ENCODE measurements at places on chromosomes 5 and 9. TPM values are rescaled to one million over a fixed set of nuclear protein-coding genes. Genes with fewer than 3 reads are reported as not detected.
A peak's percentile ranks its signal among the peaks of the same experiment; 100 is the strongest.

SLC23A1 gene
- polyA plus RNA-seq = 4.0 TPM

CDK7 gene
- polyA plus RNA-seq = 63.6 TPM

CTSV gene
- 14.1 TPM for polyA plus RNA-seq

QRFP gene
- polyA plus RNA-seq = not detected

IFNA21 gene
- polyA plus RNA-seq = not detected

MUSK gene
- polyA plus RNA-seq = not detected

HACD4 gene
- 1.8 TPM for polyA plus RNA-seq

PCDHA1 gene
- polyA plus RNA-seq = 0.18 TPM

DBH gene
- polyA plus RNA-seq = not detected

CARTPT gene
- polyA plus RNA-seq = not detected

LRRC19 gene
- polyA plus RNA-seq = not detected

FBP1 gene
- polyA plus RNA-seq = not detected

DNA sequence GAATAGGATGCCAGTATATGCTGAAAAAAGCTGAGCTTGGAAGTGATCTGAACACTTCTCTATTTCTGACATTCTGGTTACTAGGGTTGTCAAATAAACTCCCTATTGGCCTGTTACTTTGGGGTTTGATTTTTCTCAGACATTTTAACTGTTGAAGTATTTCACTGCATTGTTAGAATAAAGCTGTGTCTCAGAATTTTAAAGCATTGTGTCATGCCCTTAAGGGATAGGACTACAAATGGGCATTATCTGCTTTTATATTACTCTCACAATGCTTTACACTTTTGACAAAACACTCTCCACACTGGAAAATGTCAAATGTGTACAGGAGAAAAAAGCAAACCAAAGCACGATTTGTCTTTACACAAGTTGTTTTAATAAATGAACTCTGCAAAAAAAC is 16.8 kb upstream of the GPR21 start:
- no peak for DNase-seq

DNA sequence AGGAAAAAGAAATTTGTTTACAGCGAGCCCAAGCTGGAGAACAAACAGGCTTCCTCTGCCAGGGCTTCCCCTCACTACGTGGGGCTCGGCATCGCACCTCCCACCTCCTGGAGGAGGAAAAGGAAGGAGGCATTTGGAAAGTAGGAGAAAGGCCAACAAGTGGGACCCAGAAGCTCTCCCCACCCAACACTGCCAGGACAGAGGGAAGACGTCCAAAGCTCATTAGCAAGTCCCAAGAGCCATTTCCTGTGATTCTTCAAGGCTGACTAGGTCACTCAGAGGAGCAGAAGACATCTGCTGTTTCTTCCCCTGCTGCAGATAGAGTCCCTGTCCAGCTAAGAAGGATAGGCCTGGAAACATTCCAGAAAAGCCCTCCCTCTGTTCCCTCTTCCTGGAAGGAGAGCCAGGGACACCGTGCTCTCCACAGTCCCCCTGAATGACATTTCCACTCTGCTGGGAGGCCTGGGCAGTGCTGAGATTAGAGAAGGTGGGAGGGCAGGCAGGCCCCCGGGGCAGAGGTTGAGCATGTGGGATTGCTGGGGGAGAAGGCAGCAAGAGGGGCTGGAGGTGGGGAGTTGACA is 57.0 kb upstream of the NEURL1B start:
- no peak for DNase-seq

DNA sequence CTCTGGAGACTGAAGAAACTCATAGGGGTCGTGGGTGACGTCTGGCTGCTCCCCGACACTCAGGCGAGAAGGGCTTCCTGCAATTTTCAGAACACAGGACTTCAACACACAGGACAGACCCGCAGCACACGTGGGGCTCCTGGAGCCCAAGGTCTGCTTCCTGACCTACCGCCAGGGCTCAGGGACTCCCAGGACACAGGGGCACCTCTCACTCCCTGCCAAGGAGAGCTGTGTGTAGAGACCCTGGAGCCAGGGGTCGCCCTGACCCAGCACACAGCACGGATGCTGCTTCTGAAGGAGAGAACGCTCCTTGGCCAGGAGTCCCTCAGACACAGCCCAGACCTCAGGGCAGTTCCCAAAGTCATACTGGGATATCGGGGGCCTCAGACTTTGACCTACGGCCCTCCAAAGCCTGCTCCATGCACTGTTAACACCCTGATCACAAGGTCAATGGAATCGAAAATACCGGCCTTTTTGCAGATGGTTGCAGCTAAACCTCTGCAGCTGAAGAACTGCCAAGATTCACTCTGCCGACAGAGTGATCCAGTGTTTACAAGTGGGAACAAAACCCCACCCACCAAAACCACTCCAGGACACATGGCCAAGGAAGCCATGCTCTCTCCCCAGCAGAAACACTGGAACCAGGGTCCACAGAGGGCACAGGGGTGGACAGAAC is 13.8 kb upstream of the ZDHHC11 start:
- DNase-seq = no peak

- DNase-seq = peak; percentile 81
Observed at GRCh38 chr9:83219154-83219923, 156.4 kb upstream of the RASEF start.

DNA sequence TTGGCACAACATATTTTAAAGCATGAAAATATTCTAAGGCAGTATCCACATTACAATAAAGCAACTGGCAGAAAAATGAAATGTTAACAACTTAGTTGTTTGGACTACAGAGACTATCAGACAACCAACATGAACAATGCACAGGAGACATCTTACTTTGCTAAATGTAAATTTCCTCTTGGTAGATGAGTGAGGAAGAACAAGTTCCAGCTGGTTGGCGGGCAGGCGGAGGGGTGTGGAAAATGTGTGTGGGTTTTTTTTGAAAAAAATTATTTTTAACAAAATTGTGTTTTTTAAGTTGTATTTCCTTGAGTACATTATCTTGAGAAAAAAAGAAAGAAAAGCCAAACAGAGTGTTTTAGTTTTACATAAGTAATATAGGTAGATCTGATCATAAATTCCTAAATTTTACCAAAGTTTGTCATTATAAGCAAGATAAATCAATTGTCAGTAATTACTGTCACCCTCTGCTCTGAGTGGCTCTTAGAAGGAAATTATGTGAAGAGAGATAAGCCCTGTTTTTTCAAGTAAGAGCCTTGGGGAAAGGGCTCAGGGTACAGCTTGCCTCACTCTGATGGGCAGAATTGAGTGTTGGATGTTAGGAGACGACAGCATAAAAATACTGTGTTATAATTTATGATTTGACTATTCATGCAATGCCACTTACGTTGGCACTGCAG is 42.5 kb downstream of the TMEM167A start:
- no peak for DNase-seq

DNA sequence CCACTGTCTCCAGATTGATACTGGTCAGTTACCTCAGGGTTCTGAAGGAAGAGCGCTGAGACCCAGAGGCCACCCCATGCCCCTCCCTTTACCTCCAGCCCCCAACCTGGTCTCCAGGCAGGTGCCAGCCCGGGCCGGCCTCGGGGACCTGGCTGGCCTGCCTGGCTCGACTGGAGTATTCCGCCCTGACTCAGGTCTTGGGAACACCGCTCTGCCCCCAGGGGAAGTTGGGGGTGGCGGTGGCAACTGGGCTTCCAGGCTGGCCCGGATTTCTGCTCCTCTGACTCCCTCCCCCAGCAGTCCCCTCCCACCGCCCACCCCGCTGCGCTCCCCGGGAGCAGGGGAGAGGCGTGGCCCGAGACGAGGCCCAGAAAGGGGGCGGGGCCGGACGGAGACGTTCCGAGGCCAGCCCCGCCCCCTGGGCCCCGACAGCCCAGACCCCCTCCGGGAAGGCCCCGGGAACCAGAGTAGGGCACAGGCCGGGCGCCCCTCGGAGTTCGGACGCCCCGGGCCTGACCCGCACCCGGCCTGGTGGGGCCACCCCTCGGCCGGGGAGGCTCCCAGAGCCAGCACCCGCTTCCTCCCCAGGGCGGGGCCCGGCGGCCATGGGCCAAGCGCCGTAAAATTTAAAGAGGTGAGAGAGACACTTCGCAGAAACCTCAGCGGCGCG is 82.5 kb upstream of the ZBTB43 start:
- peak; percentile 66 for DNase-seq

DNA sequence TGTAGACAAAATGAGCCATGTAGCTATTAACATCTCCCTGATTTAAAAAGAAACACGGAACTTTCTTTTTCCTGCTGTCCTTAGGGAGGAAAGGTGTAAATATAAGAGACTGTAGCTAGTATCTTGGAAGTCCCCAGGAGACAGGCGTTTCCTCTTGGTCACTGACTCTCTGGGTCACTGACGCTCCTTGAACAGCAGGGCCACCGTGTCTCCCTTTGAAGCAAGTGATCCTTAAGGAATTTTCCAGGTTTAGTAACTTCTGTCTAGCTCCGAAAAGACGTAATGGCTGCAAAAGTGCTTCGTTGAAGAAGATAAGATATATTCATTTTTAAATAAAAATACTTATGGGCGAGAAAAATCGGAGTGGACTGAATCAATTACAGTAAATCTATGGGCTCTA is 745 bp upstream of the CLTA start:
- DNase-seq = peak; percentile 28

DNA sequence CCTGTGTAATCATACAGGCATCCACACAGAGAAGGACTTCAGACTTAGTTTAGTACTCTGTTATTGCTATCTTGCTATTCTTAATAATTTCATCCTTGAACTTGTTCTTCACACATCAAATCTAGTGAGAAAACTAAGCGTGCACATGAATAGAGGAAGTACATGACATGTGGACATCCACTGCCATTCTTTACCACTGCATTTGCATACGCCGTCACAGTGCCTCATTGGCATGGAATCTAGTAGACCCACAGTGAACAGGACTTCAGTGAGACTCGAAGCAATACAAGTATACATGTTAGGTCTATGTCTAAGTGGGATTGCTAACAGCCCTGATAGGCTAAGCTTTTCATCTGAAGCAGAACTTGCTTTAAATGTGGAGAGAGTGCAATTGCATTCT is 592.1 kb downstream of the TLE4 start:
- DNase-seq = no peak

GRCh38 chr5:157963761-157964160 is 104.8 kb upstream of the CLINT1 start:
- DNase-seq = no peak

DNA sequence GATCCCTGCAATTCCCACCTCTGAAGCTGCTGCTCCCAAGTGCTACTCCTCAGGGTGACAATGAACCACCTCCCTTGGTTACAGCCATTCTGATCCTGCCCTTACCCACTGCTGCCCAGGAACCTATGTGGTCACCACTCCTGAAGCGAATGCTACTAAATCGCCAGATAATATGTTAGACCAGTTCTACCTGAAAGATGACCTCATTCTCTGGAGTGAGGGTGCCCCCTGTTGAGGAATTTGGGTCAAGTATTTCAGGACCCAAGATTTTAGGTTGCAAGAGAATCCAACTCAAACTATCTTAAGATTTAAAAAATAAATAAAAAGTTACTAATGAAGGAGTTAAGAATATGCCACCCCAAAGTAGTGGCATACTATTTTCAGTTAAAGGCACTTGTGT is 5.8 kb upstream of the SNAPC3 start:
- DNase-seq = no peak

GRCh38 chr5:78908173-78909061 is 76.7 kb downstream of the ARSB start:
- no peak for DNase-seq

DNA sequence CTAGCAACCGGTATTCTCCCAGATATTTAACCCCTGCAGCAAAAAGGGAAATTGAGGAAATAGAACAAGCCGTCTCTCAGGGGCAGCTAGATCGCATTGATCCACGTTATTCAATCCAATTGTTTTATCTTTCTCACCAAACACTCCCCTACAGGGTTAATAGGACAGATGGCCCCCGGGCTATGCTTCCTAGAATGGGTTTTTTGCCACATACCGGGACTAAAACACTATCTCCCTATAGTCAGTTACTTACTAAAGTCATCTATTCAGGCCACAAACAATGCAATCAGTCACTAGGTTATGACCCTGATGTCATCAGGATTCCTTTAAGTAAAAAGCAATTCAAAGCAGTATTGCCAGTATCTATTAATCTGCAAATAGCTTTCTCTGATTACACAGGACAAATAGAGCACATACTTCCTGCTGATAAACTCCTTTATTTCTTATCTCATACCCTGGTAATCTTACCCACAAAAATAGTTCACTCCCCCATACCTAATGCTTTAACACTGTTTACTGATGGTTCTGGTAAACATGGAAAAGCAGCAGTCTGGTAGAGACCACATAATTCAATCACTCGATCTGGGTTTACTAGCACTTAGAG is 159.0 kb downstream of the CPLANE1 start:
- DNase-seq = no peak

- DNase-seq = no peak
Observed at GRCh38 chr9:37438359-37438758, 15.9 kb downstream of the GRHPR start.

- DNase-seq = no peak
Observed at GRCh38 chr9:127973169-127974000, 7.4 kb downstream of the EEIG1 start.

DNA sequence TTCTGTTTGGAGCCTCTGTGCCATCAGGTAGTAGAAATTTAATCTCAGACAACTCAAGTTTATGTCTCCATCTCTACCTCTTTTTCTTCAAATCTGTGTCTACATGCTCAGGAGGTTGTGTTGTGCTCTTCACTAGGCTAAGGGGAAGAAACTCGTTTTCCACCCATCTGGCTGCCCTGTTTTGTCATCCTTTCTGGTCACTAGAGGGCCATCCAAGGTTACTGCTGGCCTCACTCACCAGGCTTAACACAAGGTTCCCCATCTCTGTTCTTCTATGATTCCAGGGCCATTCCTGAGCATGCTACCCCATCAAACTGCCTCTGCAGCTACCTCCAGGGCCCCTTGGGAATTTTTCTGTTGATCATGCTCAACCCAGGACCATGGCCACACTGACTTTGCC is 213.3 kb upstream of the FBXL7 start:
- DNase-seq = no peak

GRCh38 chr5:50320131-50320749 is 120.8 kb downstream of the EMB start:
- DNase-seq = no peak

- DNase-seq = no peak
Observed at GRCh38 chr5:43802119-43802518, 199.1 kb downstream of the NNT start.

DNA sequence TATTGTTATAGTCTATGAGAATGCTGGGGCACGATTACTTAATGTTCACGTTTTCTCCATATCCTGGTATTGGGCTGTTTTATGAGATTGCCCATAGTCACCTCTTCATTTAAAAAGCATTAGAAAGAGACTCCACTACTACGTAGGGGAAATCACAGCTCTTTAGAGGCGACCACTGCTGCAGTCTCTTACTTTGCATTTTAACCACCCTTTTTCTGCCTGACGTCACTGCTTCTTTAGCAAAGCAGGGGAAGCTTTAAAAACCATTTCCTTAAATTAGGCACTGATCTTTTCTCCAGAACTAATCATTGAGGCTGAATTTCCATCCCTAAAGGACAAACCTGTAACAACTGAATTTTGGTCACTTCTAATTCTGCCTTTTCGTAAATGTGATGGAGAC is 38.9 kb downstream of the ZNF608 start:
- DNase-seq = no peak

- no peak for DNase-seq
Observed at GRCh38 chr5:2295476-2295875, 412.8 kb upstream of the IRX4 start.

- DNase-seq = no peak
Observed at GRCh38 chr5:79181419-79182022, 54.4 kb upstream of the JMY start.

- no peak for DNase-seq
Observed at GRCh38 chr9:96027251-96028131, 152.0 kb downstream of the ERCC6L2 start.

GRCh38 chr5:1511651-1512540 is 11.9 kb downstream of the LPCAT1 start:
- DNase-seq = peak; percentile 56

Data from A549 (cell line).